ENCODE measurements at places on chromosomes 1 and 21.

DNA sequence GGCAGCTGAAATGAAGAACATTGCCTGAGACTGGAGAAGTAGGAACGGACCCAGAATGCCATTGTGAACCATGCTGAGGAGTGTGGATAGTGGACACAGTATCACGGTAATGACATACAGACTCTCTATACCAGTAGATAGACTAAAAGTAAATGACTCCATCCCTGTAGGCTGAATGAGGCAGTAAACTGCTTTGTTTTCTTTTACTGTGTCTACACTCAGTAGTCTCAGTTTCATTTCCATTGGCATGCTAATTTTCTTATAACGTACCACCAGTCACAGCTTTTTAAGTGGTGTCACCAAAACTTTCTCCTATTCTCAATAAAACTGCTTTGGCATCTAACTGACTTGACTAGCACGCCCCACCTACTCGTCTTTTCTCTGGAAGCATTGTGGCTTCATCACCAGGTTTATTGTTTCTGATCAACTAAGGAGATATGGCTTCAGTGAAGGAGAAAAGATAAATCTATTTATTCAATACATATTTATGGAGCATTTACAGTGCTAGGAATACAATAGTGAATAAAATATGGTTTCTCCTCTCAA is 8.4 kb upstream of the ZNF697 start:
- DNase-seq: no peak

- no peak for DNase-seq
These were observed 56.4 kb downstream of the OBSCN start for GRCh38 chr1:228264090-228264829.

DNA sequence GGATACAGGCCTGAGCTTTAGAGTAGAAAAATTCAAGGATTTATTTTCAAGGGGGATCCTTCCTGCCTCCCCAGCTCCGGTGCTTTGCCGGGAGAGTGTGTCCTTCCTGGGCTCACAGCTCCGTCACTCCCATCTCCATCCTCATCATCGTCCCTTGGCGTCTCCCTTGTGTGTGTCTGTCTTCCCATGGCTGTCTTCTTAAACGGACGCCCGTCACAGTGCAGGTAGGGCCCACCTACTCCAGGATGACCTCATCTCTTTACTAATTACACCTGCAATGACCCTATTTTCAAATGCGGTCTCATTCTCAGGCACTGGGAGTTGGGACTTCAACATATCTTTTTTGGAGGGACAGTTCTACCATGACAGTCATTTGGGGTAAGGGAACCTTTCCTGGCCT is 320.3 kb upstream of the C1orf174 start:
- DNase-seq: no peak

GRCh38 chr1:100606438-100606837 is 68.5 kb downstream of the GPR88 start:
- no peak for DNase-seq

DNA sequence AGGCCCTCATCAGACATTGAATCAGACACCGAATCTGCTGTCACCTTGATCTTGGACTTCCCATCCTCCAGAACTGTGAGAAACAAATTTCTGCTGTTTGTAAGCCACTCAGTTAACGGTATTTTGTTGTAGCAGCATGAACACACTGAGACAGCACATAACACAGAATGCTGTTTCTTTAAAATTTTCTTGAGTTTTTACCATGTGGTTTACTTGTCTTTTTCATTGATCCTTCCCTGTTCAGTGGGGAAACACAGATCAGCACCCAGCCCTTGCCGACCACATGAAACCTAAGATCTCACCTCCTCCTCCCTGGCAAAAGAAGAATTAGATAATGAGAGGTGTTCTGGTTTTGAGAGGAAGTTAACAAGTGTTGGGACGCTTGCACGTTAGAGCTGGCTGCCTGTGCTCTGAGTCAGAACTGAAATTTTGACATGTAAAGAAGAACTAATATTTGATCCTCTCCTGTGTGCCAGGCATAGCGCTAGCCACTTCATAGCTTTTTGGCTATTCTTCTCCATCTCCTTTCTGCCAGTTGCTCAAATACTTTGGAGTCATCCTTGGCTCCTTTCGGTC is 179.6 kb downstream of the DHRS3 start:
- DNase-seq: no peak

DNA sequence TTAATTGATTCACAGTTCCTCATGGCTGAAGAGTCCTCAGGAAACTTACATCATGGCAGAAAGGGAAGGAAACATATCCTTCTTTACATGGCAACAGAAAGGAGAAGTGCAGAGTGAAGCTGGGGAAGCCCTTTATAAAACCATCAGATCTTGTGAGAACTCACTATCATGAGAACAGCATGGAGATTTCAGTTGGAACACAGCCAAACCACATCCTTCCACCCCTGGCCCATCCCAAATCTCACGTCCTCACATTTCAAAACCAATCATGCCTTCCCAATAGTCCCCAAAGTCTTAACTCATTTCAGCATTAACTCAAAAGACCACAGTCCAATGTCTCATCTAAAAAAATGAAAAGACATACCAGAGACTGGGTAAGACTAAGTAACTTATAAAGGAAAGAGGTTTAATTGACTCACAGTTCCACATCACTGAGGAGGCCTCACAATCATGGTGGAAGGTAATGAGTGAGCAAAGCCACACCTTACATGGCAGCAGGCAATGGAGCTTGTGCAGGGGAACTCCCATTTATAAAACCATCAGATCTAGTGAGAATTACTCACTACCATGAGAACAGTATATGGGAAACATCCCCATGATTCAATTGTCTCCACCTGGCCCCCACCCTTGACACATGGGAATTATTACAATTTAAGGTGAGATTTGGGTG is 105.2 kb downstream of the MRPL39 start:
- DNase-seq: no peak

DNA sequence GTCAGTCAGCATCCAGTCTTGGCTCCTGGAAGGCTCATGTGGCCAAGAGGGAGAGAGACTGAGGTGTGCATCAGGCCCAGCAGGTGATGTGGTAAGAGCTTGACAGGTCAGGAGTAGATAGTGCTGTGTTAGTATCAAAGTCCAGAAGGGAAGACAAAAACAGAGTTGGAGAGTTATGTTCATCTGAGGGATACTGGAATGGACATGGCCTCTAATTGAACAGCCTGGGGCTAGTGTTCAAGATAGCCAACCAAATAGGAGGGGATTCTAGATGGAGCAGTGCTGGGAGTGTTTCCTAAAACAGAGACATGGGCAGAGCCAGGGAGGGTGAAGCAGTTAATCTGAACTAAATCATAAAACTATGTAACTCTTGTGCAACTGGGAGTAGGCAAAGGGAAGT is 120.7 kb upstream of the MARK1 start:
- DNase-seq: no peak

DNA sequence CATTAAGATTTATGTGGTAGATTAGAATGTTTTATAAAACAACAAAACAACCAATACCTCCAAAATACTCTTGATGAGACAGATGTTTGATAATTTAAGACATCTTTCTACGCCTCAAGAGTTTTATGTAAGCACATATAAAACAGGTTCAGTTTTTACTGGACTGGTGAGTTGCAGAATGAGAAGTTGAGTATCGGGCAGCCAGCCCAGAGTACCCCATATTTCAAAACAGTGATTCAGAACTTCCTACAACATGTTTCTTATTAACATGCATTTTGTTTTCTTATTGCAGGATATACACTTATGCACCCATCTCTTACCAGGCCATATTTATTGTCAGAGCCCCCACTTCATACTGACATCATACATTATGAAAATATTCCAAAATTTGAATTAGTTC is 91.4 kb upstream of the RAVER2 start:
- no peak for DNase-seq

DNA sequence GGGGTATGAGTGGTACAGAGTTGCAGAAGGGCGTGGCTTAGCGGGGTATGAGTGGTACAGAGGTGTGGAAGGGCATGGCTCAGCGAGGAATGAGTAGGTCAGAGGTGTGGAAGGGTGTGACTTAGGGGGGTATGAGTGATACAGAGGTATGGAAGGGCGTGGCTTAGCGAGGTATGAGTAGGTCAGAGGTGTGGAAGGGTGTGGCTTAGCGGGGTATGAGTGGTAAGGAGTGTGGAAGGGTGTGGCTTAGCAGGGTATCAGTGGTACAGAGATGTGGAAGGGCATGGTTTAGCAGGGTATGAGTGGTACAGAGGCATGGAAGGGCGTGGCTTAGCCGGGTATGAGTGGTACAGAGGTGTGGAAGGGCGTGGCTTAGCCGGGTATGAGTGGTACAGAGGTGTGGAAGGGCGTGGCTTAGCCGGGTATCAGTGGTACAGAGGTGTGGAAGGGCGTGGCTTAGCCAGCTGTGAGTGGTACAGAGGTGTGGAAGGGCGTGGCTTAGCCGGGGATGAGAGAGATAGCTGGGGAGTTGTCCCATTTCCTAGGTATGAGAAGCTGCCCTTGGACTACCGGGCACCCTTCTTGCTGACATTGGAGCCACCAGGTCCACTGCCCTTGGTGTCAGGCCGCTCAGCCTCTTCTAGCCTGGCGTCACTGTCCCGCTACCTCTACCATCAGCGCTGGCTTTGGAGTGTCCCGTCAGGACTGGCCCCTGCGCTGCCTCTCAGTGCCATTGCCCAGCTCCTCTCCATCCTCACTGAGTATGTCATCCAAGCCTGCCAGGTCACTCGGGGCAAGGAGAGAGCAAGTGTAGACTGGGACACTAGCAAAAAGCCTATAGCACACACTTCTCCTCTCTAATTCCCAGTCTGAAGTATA is 29.8 kb downstream of the HYI start:
- DNase-seq: no peak

All from NCI-H526 treated with DMSO at 0.1 percent for 48 hours (cell line).